ENCODE measurements at places on chromosomes 2 and 18.

DNA sequence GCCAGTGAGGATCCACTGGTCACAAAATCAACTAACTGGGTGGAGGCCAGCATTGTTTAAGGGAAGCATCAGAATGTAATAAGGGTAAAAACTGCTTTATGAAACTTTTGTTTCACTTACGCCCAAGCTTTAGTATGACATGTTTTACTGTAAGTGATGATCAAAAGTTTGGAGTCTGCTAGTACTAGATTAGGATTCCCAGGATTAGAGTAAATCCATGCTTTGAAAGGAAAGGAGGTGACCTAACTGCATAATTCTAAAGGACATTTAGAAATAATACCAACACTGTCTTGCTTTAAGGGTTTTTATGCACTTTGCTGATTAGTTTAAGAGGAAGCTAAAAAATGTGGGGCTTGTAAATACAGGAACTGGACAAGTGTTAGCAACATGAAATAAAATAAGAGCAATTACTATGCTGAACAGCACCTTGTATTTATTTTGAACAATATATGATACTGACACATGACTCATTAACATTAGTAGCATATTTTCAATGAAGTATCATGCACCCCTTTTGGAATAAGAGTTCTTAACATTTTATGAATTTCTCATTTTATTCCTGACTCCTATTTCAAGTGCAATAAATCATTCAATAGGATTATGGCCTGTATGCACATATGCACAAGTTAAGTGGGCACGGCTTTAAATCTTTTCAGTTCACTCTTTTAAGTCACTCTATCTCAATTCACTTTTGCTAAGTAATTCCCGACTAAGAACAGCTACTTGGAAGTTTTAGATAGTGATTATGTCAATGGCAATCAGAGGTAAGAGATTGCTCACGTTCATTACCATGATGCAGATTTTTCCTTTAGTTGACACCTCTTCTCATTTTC, 62.5 kb downstream of the STK39 start:
- H3K36me3 ChIP-seq: peaks cover 25% of the 10 kb centered on the region
- H3K4me3 ChIP-seq: no peak overlapping the region
- H3K27ac ChIP-seq: no peak overlapping the region
- DNase-seq: no peak
- no peaks in the 10 kb centered on the region for H3K27me3 ChIP-seq

GRCh38 chr18:10169064-10169562, 255.3 kb downstream of the VAPA start:
- no peak overlapping the region for H3K4me3 ChIP-seq
- no peak overlapping the region for H3K27ac ChIP-seq
- H3K27me3 ChIP-seq: peaks cover 3% of the 10 kb centered on the region
- no peak for DNase-seq
- H3K36me3 ChIP-seq: no peaks in the 10 kb centered on the region

DNA sequence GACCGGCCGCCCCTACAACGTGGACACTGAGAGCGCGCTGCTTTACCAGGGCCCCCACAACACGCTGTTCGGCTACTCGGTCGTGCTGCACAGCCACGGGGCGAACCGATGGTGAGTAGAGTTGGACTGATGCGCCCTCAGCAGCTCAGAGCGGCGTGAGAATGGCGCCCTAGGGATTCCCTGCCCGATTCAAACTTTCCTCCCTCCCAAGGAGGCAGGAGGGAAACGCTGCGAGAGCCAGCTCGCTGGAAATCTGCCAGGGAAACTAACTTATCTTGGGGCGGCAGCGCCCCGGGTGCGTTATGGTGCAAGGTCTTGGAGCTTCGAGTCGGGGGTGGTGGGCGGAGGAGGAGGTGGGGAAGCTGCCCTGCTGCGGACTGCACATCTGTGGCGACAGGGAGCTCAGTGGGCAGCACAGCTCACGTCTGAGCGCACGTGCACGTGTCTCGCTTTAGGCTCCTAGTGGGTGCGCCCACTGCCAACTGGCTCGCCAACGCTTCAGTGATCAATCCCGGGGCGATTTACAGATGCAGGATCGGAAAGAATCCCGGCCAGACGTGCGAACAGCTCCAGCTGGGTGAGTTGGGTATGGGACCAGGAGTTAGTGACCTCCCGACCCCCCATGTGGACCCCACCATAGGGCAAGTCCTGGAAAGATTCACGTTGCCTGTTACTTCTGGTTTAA, 697 bp downstream of the ITGA4 start:
- H3K27ac ChIP-seq: peak overlapping the region; percentile 96
- peaks cover 46% of the 10 kb centered on the region for H3K36me3 ChIP-seq
- H3K4me1 ChIP-seq: peaks cover 64% of the 10 kb centered on the region
- peak overlapping the region; percentile 98 for H3K4me3 ChIP-seq

DNA sequence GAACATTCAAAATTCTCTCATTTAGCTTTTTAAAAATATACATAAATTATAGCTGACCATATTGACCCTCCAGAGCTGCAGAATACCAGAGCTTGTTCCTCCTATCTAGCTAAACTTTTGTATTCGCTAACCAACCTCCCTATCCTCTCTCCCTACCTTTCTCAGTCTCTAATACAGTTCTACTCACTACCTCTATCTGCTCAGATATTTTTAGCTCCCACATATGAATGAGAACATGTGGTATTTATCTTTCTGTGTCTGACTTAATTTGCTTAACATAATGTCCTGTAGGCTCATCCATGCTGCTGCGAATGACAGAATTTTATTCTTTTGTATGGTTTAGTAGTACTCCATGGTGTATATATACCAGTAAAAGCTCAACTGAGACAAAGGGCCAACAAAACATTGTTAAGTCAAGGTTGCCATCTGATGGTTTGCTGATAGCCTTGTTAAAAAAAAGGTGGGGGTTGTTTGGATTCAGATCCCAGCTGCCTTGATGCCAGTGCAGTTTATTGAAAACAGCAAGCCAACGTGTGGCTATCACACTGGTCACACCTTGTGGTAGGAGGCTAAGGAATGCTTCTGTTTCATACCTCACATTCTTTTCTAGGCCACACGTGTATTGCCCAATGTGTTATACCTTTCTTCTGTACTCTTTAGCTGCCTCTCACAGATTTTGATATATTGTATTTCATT, 101.5 kb downstream of the VWA3B start:
- no peak overlapping the region for H3K4me3 ChIP-seq
- H3K27me3 ChIP-seq: peaks cover 6% of the 10 kb centered on the region
- no peak for DNase-seq
- no peak overlapping the region for H3K27ac ChIP-seq
- no peaks in the 10 kb centered on the region for H3K36me3 ChIP-seq

- no peaks in the 10 kb centered on the region for H3K4me1 ChIP-seq
- H3K27me3 ChIP-seq: no peaks in the 10 kb centered on the region
- DNase-seq: no peak
- H3K36me3 ChIP-seq: no peaks in the 10 kb centered on the region
- H3K27ac ChIP-seq: no peak overlapping the region
Observed at GRCh38 chr2:138028538-138028937, 64.3 kb downstream of the HNMT start.

DNA sequence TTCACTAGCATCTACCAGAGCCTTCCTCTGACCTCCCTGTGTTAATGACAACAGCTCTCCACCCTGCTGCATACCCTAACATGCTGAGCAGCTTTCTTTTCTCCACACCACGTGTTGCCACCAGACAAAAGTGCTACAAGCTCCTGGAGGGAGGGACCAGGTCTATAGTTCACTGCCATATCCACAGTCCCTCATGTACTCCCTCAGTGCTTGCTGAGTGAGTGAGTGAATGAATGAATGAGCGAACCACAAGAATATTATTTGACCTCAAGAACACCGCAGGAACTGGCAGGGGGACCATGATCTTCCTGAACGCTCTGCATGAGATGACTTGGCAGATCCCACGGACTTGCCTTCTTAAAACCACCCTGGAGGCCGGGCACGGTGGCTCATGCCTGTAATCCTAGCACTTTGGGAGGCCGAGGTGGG, 47.4 kb upstream of the CAB39 start:
- peak overlapping the region; percentile 99 for H3K27ac ChIP-seq
- H3K4me3 ChIP-seq: no peak overlapping the region
- no peaks in the 10 kb centered on the region for H3K27me3 ChIP-seq
- no peak for DNase-seq
- H3K4me1 ChIP-seq: peaks cover 91% of the 10 kb centered on the region

- no peaks in the 10 kb centered on the region for H3K4me1 ChIP-seq
- H3K4me3 ChIP-seq: no peak overlapping the region
- DNase-seq: no peak
- no peak overlapping the region for H3K27ac ChIP-seq
Observed at GRCh38 chr18:48356909-48357631, 52.1 kb downstream of the ZBTB7C start.

GRCh38 chr2:168450171-168450570, 5.9 kb upstream of the CERS6 start:
- peaks cover 4% of the 10 kb centered on the region for H3K36me3 ChIP-seq
- peaks cover 11% of the 10 kb centered on the region for H3K4me1 ChIP-seq
- H3K4me3 ChIP-seq: no peak overlapping the region
- H3K27ac ChIP-seq: no peak overlapping the region
- no peak for DNase-seq

GRCh38 chr18:63292831-63293683, 26.5 kb downstream of the BCL2 start:
- H3K4me1 ChIP-seq: peaks cover 58% of the 10 kb centered on the region
- no peaks in the 10 kb centered on the region for H3K27me3 ChIP-seq
- peaks cover 28% of the 10 kb centered on the region for H3K36me3 ChIP-seq
- no peak overlapping the region for H3K4me3 ChIP-seq
- DNase-seq: no peak
- H3K27ac ChIP-seq: peak overlapping the region; percentile 16
